Activated CD8-positive, alpha-beta memory T cell treated with anti-CD3 and anti-CD28 coated beads, Interleukin-2, amount 50 U/mL, for 4 hours (primary cell): ENCODE measurements at places on chromosomes 6 and 20.

DNA sequence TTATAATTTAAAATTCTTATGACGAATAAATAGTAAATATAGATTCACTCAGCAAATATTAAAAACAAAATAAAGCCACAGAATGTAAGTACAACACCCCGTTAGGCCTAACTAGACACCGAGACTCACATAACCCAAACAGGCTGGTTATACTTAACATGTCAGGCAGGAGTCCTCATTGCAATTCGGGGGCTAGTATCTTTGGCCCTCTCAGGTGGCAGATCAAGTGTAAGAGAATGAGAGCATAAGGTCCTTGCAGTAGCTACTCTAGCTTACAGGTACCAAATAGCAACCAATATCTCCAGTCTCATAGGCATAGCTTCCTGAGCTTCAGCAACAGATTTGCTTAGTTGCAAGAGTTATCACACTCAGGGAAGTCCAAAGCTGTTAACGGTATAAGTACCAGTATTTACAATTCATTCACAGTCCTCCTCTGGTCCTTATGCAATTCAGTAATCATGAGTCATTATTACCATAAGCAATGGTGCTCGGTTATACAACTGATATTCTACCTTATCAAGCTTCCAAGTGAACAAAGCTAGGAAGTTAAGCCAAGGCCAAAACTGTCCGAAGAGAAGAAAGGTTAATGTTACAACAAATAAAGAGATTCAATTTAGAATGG, 20.1 kb downstream of the REV3L start:
- no peak for DNase-seq

DNA sequence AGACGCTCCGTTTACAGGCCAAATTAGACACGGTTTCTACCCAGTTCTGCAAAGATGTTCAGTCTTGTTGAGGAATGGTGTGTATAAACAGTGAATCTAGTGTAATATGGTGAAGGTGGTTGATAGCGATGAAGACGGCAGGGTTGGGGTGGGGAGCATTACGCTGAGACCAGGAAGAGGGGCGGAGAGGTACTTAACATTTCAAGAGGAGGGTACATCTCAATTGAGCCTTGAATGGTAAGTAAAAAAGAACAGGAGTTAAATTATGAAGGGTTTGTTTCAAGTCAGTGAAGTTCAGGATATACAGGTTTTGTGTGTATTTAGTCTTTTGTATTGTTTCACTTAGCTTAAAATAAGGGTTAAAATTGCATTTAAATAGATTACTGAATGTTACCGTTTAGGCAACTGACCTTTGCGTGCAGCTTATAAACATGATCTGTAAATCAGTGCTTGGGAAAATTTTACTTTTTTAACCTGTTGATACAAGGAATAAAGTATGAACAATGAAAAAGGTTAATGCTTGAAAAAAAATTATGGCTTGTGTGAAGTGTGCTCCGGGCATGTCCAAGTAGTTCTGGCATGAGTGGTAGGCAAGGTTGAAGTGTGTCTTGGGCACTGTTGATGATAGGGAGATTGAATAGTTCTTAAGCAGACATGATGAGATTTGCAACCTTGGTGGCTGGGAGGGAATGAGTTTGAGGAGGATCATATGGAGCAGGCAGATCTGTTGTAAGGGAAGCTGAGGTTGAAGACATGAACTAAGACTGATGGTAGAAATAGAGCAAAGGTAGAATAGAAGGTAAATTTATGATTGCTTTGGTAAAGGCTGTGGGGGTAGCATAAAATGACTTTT, 842 bp downstream of the POLR1C start:
- DNase-seq: no peak

GRCh38 chr6:21970569-21971300, 326.1 kb downstream of the PRL start:
- no peak for DNase-seq

GRCh38 chr6:163021054-163021453, 293.3 kb downstream of the PACRG start:
- DNase-seq: no peak

GRCh38 chr20:36128463-36129159, 25.9 kb upstream of the EPB41L1 start:
- DNase-seq: no peak

GRCh38 chr6:28901831-28902230, 22.0 kb downstream of the TRIM27 start:
- no peak for DNase-seq

DNA sequence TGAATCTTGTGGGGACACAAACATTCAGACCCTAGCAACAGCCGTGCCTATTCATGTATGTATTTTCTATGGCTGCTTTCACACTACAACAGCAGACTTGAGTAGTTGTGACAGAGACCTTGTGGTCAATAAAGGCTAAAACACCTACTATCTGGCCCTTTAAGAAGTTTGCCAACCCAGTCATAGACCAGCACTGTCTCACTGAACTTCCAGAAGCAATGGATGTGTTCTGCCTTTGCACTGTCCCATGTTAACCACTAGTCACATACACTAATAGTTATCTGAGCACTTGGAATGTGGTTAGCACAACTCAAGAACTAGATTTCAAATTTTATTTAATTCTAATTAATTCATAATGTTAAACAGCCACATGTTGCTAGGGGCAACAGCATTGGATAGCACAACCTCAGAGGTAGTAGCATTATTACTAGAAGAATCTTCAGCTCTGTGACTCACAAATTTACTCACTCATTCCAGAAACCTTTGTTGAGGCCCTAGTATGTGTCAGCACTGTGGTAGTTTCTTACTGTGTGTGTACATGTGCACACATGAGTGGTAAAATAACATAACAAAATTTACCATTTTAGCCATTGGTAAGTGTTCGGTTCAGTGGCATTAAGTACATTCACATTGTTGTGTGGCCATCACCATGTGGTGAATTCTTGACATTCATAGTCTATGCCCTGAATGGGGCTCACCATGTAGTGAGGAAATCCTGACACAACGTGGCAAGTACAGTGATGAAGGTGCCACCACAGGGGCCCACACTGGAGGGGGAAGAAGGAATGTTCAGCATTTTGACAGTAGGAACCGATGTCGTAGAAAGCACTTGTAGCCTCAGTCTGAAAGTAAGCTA, 107.3 kb downstream of the CEP57L1 start:
- DNase-seq: no peak

DNA sequence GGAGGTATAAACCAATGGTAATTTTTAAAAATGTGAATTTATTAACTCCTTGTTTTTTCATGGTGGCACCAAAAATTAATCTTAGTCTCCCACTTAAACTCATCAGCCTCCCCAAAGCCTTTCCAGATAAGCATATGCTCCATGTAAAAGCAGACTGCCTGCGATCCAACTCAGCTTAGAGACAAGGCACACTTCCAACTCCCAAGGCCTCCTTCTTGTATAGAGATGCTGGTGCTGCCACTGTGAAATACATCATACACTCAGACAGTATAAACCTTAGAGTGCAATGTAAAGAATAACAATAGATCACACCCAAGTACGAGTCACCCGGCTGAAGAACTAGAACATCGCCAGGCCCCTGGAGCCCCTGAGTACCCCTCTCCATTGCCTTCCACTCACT, 2.0 kb downstream of the ANKRD6 start:
- DNase-seq: no peak

DNA sequence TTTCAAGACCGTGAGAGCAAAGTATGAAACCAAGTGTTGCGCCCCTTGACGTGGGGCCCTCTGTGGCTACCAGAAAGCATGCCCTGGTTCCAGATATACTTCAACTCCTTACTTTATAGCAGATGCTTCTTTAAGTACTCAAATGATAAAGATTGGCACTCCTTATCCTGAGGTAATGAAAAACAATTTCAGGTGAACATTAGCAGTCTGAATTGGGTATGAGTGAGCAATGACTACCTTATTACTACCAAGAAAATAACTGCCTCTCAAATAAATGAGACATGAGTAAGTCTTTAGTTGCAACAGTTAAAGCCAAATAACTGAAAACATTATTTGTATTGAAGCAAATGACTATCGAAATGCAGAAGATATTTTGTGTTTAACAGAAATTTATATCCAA, 408.7 kb downstream of the MMUT start:
- no peak for DNase-seq

DNA sequence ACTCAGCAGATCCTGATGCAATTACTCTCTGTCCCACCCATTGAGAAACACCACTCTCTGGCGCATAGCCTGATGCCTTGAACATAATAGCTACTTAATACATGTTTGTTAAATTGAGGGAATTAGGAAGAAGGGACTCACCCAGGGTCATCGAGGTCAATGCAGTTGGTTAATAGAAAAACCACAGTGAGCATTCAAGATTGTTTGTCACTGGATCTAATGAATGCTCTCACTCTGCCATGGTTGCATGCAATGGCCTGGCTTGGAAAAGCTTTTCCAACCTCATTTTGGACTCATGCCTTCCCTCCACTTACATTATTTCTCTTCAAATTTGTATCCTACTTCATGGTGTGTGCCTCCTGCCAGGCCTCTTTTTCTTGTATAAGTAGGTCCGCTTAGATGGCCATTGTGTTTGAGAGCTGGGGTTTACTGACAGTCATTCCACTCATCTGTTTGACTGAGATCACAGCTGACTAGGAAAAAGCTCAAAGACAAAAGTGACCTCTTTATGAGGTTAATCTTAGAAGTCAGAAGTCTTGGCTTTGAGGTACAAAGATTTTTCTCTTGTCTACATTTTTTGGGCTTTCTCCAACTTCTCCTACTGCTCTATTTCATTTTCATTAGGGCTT, 154.8 kb upstream of the RAB32 start:
- no peak for DNase-seq

- DNase-seq: no peak
Measured at GRCh38 chr6:136732889-136733288, 59.4 kb downstream of the MAP3K5 start.

DNA sequence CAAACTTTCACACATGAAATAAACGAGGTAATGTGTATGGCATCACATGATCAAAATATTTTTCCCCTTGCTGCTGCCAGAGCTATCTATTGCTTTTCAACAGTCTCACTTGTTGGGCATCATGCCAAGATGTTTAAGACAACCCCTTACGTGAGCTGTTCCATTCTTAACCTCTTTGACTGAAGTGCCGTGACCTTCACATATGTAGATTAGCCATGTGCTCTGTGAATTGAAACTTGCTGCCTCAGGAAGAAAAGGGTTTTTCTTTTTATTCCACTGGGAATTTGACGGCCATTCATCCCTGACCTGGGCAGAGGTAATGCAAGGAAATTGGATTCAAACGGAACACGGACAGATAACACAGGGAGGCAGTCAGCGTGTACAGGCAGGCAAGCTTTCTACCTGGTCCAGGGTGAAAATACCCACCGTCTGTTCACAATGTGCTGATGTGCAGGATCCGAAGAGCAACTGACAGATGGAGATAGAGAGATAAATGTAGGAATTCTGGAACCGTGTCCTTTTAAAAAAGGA, 14.2 kb downstream of the ARID1B start:
- no peak for DNase-seq

DNA sequence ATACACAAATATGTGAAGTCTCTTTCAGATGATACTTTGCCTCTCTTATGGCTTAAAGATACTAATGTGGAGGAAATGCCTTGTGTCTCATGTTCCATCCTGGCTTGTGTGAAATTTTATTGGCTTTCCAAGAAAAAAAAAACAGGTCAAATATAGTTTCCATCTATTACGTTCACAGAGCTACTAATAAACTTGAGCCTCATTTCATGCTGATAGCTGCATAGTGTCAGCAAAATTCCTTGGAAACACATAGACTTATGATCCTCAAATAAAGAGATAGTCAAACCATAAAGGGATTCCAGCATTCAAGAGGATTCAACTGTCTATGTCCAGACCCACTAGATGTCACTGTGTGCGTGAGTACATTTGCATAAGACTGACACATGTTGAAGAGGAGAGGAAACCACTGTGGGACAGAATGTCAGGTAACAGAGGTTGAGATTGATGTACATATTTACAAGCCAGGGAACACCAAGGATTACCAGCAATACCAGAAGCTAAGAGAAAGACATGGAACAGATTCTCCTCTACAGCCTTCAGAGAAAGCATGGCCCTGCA, 266.6 kb downstream of the COL12A1 start:
- DNase-seq: no peak

- no peak for DNase-seq
Measured at GRCh38 chr6:33699131-33699530, 12.4 kb downstream of the UQCC2 start.

DNA sequence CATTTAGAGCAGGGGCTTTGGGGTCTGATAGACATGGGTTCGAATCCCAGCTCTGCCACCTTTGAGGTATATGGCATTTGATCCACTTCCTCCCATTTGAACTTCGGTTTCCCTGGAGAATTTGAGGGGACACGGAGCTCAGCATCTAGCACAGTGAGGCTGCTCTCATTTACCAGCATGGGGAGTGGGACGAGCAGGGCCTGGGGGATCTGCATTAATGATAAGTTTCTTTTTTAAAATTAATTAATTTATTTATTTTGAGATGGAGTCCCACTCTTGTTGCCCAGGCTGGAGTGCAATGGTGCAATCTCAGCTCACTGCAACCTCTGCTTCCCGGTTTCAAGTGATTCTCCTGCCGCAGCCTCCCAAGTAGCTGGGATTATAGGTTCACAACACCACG, 52.6 kb downstream of the VSTM2L start:
- DNase-seq: no peak

GRCh38 chr6:100460650-100461204, 4.0 kb downstream of the SIM1 start:
- no peak for DNase-seq

DNA sequence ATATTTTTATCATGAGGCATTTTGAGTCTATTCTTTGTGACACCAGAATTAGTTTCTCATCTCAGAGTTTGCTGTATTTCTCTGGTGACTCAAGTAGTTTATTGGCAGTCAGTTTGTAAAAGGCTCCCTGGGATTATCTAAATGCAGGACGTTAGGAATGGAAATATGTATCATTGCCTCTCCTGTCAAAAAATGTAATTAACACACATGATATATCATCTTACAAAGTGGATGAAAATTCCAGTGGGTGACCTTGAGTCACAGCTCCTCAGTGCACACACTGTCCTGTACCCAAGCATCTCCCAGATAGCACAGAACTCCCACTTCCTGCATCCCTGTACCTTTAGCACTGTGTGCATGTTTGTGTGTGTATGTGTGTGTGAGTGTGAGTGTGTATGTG, 258.6 kb downstream of the LAMA2 start:
- DNase-seq: no peak

DNA sequence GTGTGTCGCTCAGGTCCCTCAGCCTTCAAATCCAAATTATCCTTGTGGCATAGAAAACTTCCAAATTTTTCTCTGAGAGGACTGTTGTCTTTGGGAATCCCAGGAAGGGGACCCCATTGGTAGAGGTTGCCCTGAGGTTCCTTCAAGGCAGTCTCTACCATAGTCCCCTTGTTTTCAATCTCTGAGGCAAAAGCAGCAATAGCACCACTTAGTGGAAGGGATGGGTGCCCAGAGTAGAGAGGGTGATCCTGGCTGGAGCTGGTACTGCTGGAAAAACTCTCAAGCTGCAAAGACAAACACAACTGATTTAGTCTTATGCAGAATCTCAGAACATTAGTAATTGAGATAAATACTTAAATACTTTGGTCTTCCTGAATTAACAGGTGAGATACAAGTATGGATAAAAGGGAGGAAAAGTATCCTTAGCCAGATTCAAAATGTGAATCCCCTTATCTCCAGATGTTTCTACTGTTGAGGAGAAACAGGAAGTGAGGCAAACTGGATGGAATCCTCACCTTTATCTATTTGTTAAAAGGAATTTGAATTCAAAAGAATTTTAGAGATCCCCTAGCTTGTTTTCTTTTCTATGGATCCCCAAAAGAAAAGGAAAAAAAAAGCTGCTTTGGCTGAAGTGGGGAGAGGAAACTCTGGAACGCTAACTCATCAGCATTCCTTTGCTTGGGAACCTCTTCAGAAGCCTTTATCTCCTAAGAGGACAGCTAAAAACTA, 13.4 kb downstream of the ZNF318 start:
- no peak for DNase-seq
